ENCODE measurements at places on chromosomes 11 and 22.

GRCh38 chr11:112023104-112023503, 2.1 kb upstream of the DLAT start:
- no peak for DNase-seq

- DNase-seq: no peak
Measured at GRCh38 chr11:130555251-130555841, 106.9 kb downstream of the ADAMTS15 start.

GRCh38 chr22:42340829-42341383, 70.5 kb upstream of the TCF20 start:
- peak; percentile 25 for DNase-seq

- DNase-seq: no peak
Measured at GRCh38 chr11:46455834-46456233, 64.3 kb upstream of the CHRM4 start.

DNA sequence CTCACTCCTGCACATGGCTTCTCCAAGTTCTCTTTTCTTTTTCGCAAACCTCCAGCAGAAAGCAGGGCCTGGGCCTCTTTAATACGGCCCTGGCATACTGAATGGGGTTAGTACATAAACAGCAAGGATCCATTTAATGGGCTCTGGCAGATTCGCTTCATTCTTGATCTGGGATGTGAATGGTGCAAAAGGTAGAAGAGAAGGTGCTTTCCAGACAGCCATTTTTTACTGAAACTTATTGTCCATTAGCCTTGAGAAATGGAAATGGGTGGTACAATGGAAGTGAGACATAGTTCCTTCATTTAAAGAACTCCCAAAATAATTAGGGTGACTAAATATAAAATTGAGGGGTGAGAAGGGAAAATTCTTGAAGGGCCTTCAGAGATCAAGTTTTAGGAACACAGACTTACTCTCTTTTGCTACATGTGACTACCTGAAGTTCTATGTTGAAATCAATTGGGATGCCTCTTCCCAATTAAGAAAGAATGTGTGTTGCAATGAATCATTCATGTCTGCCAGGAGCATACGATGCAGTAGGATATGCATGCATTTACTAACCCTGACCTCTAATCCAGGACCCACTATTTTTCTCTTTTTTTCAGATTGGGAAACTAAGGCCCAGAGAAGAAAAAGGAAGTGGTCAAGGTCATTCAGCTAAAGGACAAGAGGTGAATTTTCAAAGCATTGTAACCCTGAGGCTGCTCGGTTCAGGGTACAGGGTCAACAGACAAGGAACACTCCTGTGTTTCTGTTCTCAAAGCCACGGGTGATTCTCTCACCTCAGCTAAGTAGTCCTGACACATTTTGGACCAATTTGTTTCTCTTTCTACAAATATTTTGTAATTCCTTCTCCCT, 144.1 kb downstream of the BBOX1 start:
- no peak for DNase-seq

GRCh38 chr11:22787551-22788162, 41.9 kb downstream of the SVIP start:
- DNase-seq: no peak

GRCh38 chr11:33670250-33671011, 30.2 kb downstream of the C11orf91 start:
- DNase-seq: no peak

DNA sequence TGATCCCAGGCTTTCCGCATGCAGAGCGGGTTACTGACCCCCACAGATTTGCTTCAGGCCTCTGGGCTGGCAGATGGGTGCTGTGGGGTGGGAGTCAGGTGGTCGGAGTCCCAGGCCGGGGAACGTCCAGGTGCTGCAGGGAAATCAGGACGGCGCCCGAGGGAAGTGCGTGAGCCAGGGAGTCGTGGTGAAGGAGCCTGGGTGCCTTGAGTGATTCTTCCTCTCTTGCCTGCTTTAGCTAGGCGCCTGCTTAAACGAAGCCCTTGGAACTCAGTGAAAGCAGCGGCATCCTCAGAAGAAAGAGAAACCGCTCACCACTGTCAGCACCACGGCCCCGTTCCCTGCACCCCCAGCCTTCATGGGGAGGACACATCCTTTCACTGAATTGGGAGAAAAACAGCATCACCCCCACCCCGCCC, 455.6 kb downstream of the BRD1 start:
- DNase-seq: no peak

- no peak for DNase-seq
Measured at GRCh38 chr11:23041001-23041503, 180.8 kb upstream of the CCDC179 start.
